Calu3 (cell line): ENCODE measurements at places on chromosomes 4 and X.

- DNase-seq, result no peak
Measured at GRCh38 chr4:164109503-164109902, 615.0 kb downstream of the TMA16 start.

- peak; percentile 67 for DNase-seq
Measured at GRCh38 chr4:184347251-184348239, 126.8 kb downstream of the IRF2 start.

- DNase-seq, result no peak
Measured at GRCh38 chr4:32631831-32632230, 1911.7 kb downstream of the PCDH7 start.

GRCh38 chrX:130841776-130842175 is 61.2 kb downstream of the ENOX2 start:
- no peak for DNase-seq

- no peak for DNase-seq
Measured at GRCh38 chr4:5892323-5893003, 423 bp downstream of the CRMP1 start.

DNA sequence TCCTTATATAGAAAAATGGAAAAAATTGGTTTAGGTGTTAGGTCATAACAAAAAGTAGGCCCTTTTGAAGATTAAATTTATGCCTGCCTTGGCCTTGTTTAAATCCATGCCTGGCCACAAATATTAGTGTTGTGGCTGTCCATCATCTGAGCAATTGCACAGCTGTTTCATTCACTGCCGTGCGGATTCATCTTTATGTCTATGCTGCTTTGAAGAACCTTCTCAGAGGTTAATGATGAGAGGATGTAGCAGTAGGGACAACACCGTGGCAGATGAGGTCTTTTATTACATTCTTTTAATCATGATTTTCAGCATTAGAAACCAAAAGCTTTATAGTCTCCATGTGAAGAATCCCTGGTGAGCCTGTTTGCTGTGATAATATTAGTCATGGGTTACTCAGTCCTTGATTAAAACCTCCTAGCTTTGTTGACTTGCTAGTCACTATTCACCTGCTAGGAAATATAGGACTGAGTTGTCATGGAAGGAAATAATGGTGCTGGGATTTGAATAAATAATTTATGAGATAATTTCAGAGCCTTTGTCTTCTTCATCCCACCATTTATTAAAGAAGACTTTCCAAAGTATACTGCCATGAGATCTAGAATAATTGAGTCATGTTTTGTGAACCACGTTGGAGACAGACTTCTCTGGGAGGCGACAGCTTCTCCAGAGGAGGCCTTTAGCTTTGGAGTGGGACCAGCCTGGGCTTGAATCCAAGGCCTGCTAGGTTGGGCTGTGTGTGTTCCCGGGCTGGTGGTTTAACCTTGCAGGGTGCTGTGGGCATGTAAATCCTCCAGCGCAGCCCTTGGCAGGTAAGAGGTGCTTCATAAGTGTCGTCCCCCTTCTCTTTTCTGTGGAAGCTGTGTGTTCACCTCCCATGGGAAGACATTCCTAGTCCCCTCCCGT is 53.5 kb downstream of the PTTG2 start:
- no peak for DNase-seq

GRCh38 chr4:72084587-72085011 is 52.8 kb downstream of the NPFFR2 start:
- no peak for DNase-seq

GRCh38 chr4:127669691-127670090 is 36.9 kb downstream of the INTU start:
- no peak for DNase-seq

GRCh38 chr4:236028-236427 is 69.2 kb downstream of the ZNF732 start:
- DNase-seq, result no peak

- DNase-seq, result no peak
Measured at GRCh38 chr4:122534776-122535175, 78.3 kb upstream of the IL2 start.

- DNase-seq, result peak; percentile 0
Measured at GRCh38 chrX:87517571-87518141, at the start of gene KLHL4. KLHL4 (plus strand) TSS chrX:87517802; CDS start chrX:87517894, 92 bp downstream.

DNA sequence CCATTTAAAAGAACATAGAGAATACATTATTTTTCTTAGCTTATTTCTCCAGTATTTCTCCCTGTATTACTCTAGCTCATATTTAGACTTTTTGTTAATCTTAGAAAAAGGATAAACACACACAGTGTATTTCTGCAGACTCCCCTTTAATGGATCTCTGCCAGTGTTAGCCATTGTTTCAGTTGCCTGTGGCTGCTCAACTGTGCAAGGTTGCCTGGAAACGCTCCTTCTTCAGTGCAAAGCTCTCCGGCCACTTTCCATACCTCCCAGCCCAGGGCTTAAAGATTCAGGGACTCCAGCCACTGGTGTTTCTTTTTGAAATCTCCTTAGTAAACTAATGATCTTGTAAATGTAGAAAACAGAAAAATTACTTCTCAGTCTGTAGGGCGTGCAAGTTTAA is 104.9 kb downstream of the SLIT2 start:
- no peak for DNase-seq
